H1 (cell line): ENCODE measurements at places on chromosomes 5 and 9. TPM values are rescaled to one million over a fixed set of nuclear protein-coding genes. Genes with fewer than 3 reads are reported as not detected.

BSPRY gene
- polyA plus RNA-seq = 10.9 and 12.1 TPM in 2 replicates

- H3K36me3 ChIP-seq = peaks cover 13% of the 10 kb centered on the region; the same call in 1 of the 2 replicates
- H3K4me1 ChIP-seq = no peaks in the 10 kb centered on the region
- no peaks in the 10 kb centered on the region for H3K27me3 ChIP-seq
- H3K4me3 ChIP-seq = no peak overlapping the region
- H3K27ac ChIP-seq = no peak overlapping the region
These were observed 108.1 kb downstream of the JAKMIP2 start for GRCh38 chr5:147674411-147674810.

- H3K27ac ChIP-seq = no peak overlapping the region
- H3K27me3 ChIP-seq = no peaks in the 10 kb centered on the region
- no peak overlapping the region for H3K4me3 ChIP-seq
- no peaks in the 10 kb centered on the region for H3K4me1 ChIP-seq
- DNase-seq = no peak
- no peaks in the 10 kb centered on the region for H3K36me3 ChIP-seq
These were observed 320.0 kb downstream of the ENC1 start for GRCh38 chr5:74320526-74320925.

GRCh38 chr5:113632996-113633395, 119.5 kb downstream of the YTHDC2 start:
- DNase-seq = no peak
- H3K27ac ChIP-seq = no peak overlapping the region
- no peaks in the 10 kb centered on the region for H3K27me3 ChIP-seq
- no peaks in the 10 kb centered on the region for H3K36me3 ChIP-seq

GDA gene
- polyA plus RNA-seq = 0.17 and 0.35 TPM in 2 replicates

PRR16 gene
- polyA plus RNA-seq = 1.3 and 1.6 TPM in 2 replicates

ACER2 gene
- 6.4 and 7.4 TPM in 2 replicates for polyA plus RNA-seq

DNA sequence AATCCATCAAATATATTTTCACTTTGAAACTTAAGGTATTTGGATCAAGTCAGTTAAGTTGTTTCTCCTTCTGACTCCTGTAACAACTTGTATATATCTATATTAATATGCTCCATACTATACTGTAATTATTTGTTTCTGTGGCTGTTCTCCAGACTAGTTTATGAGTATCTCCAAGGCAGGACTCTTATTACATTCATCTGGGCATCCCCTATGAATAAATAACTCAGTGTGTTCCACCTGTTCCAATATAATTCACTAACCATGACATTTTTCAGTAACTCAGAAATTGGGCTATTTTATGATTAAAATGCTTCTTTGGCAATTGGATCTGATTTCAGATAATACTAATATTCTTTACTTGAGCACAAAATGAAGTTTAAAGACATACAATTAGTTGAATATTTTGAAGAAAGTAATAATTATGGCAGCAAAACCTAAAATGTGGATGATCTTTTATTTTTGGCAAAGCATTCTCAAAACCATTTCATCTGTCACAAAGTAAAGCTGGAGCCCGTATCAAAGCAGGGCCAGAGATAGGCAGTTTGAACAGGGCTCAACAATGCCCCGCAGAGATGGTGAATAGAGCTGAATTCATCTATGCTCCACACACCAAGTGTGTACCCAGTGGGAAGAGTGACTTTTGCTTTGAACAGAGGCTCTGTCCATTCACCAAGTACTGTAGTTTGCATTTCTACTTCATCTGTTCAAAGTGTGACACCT, 314.3 kb downstream of the PDE4D start:
- no peaks in the 10 kb centered on the region for H3K36me3 ChIP-seq
- no peaks in the 10 kb centered on the region for H3K27me3 ChIP-seq
- H3K4me1 ChIP-seq = no peaks in the 10 kb centered on the region; the same call in 1 of the 2 replicates
- no peak for DNase-seq
- no peak overlapping the region for H3K4me3 ChIP-seq

GRCh38 chr5:50727149-50727496, 60.7 kb downstream of the PARP8 start:
- no peaks in the 10 kb centered on the region for H3K36me3 ChIP-seq
- H3K27me3 ChIP-seq = no peaks in the 10 kb centered on the region
- no peak overlapping the region for H3K4me3 ChIP-seq

ITK gene
- 0.05 TPM in 1 of 2 replicates, not detected in the other for polyA plus RNA-seq

GRCh38 chr5:56849671-56850070, 34.3 kb downstream of the MAP3K1 start:
- DNase-seq = no peak
- H3K4me3 ChIP-seq = no peak overlapping the region
- H3K27me3 ChIP-seq = no peaks in the 10 kb centered on the region
- no peaks in the 10 kb centered on the region for H3K36me3 ChIP-seq
- 0 out of 2 replicates have a peak, but pooled peaks cover 5% of the 10 kb centered on the region for H3K4me1 ChIP-seq
- no peak overlapping the region for H3K27ac ChIP-seq

- H3K27ac ChIP-seq = no peak overlapping the region
- DNase-seq = no peak
- H3K27me3 ChIP-seq = no peaks in the 10 kb centered on the region; the same call in 1 of the 2 replicates
These were observed 40.3 kb upstream of the GLRX start for GRCh38 chr5:95862671-95863382.

GRCh38 chr9:1879501-1879900, 135.6 kb upstream of the SMARCA2 start:
- H3K36me3 ChIP-seq = no peaks in the 10 kb centered on the region
- no peak for DNase-seq
- no peaks in the 10 kb centered on the region for H3K4me1 ChIP-seq
- no peaks in the 10 kb centered on the region for H3K27me3 ChIP-seq
